ENCODE measurements at places on chromosomes 4 and X.

DNA sequence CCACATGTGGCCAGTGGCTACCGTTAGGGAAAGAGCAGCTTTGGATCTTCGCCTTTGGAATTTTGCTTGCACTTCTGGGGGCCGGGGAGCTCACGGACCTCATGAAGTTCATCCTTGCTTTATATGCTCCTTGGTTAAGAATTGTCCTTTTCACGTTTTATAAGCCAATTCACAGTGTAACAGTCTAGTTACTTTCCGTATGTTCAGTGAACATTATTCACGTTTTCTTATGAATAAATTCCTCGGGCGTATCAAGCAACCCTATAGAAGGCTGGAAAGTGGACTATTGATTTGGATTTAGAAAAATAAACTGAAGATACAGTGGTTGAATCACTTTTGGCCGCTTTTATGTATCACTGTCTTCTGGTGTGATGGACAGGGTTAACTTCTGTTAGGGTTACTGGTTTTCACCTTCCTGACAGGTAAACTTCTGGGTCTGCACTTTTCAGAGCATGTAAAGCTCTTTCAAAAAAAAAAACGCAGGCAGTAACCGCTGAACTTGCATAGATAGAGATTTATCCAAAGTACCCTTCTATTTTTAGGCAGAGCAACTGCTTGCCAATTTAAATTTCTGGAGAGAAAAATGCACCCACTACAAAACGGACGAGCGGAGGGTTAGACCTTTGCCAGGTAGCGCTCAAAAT lies 569 bp upstream of the PDLIM5 start:
- DNase-seq = no peak

- DNase-seq = no peak
Measured at GRCh38 chr4:110869114-110869513, 246.2 kb upstream of the PITX2 start.

GRCh38 chr4:168503652-168504362 lies 7.0 kb downstream of the PALLD start:
- no peak for DNase-seq

DNA sequence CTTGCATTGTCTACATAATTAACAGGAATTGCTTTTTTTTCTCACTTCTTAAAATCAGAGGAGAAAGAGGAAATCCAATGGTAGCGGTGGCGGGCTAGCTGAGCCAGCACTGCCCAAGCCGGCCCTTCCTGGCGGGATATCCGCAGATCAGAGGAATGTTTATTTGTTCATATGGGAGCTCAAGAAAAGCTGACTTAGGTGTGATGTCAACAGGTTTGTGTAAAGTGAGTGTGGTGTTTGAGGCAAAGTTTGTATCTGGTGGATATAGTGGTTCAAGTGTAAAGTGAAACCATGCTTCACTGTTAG lies 466 bp upstream of the SLC39A8 start:
- DNase-seq = peak; percentile 14
